Heart right ventricle (tissue), 16 donors: ENCODE measurements at places on chromosomes 3 and 15. TPM values are rescaled to one million over a fixed set of nuclear protein-coding genes. Genes with fewer than 3 reads are reported as not detected.

GRM7 gene
- total RNA-seq, result not detected

- DNase-seq, result no peak
Measured at GRCh38 chr3:37861620-37862041, at the start of gene CTDSPL. Gene CTDSPL (plus strand): TSS chr3:37861880. CDS start chr3:37862200, 320 bp downstream.

GRCh38 chr15:28899061-28899738, 13.4 kb downstream of the APBA2 start:
- no peak for DNase-seq

- DNase-seq, result no peak
Measured at GRCh38 chr15:92365084-92365483, 28.6 kb upstream of the ST8SIA2 start.

DUOXA2 gene
- not detected for total RNA-seq

GRCh38 chr3:40847551-40847992, 322.8 kb downstream of the ZNF621 start:
- no peak for DNase-seq

GRCh38 chr15:37921527-37922385, 12.7 kb upstream of the TMCO5A start:
- no peak for DNase-seq

DNA sequence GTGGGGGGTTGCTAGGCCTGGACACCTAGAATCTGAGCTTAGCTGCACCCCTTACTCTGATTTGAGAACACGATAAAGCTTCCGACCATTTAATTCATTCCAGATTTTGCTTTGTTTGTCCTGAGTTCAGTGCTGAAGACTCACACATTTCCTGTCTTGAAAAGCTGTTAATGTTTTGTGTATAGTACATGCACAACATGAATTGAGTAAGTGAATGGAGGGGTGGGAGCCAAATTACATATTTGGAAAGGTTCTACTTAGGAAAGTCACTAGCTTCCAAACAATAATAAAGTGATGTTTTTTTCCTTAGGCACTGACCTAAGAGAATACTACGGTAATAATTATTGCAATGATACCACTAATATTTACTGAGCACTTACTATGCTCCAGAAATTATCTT, 955.2 kb upstream of the NR2F2 start:
- DNase-seq, result no peak

DNA sequence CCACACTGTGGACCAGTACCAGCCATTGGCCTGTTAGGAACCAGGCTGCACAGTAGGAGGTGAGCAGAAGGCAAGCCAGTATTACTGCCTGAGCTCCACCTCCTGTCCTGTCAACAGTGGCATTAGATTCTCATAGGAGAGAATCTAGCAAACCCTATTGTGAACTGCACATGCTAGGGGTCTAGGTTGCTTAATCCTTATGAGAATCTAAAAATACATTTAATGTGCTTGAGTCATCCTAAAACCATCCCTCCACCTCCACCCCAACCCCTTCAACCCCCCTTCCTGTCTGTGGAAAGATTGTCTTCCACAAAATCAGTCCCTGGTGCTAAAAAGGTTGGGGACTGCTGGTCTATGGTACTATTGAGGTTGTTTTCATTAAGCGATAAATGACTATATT, 49.3 kb upstream of the KCNAB1 start:
- no peak for DNase-seq

DNA sequence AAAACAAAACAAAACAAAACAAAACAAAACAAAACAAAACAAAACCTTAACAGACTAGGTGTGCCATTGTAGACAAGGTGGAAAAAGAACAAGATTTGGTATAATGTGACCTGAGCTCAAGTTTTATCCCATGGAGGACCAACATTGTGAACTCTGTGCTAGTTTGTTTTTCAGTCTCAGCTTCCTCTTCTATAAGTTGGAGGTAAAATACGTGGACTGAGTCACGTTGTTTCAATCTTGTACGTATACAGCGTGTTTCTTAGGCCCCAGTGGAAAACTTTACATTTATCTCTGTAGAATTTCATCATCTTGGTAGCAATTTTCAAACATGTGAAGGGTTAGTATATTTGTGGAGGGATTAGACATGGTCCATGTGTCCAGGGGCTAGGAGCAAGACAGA, 261.6 kb downstream of the CD47 start:
- no peak for DNase-seq

DCLK3 gene
- total RNA-seq, result 0.15 TPM

POMGNT2 gene
- total RNA-seq, result 16.5 TPM

DNA sequence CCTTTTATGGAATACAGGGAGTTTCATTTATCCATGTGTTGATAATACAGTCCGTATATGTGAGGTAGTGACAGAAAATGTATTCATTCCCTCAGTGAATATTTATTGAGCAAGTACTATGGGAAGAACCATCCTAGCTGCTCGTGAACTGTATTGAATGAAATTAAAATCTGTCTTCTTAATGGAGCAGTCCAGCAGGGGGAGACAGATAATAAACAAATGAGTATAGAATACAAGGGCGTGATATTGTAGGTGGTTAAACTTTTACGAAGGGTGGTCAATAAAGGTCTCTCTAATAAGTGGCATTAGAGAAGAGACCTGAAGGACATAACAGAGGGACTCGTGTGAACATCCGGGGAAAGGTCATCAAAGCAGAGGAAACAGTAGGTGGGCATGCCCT, 62.7 kb upstream of the OSTN start:
- DNase-seq, result no peak

NR1D2 gene
- 37.4 TPM for total RNA-seq

DNA sequence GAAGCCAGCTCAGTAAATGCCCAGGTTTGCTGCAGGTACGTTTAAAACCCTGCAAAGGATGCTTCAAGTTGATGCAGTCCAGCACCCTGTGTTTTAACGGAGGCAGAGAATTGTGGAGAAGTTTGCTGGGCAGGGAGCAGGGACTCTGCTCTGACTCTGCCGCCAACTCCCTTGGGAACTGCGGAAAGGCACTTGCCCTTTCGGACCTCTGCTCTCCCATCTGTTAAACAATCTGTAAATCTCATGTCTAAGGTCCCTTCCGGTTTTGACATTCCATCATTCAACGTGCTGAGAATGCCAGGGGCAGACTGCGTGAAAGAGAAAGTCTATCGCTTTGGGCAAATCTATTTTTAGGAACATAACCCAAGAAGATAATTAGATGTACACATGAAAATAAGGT, 184.5 kb downstream of the OPA1 start:
- no peak for DNase-seq

GRCh38 chr3:140896997-140897396, 44.6 kb upstream of the SLC25A36 start:
- DNase-seq, result no peak

PRKCD gene
- total RNA-seq, result 6.6 TPM

DNA sequence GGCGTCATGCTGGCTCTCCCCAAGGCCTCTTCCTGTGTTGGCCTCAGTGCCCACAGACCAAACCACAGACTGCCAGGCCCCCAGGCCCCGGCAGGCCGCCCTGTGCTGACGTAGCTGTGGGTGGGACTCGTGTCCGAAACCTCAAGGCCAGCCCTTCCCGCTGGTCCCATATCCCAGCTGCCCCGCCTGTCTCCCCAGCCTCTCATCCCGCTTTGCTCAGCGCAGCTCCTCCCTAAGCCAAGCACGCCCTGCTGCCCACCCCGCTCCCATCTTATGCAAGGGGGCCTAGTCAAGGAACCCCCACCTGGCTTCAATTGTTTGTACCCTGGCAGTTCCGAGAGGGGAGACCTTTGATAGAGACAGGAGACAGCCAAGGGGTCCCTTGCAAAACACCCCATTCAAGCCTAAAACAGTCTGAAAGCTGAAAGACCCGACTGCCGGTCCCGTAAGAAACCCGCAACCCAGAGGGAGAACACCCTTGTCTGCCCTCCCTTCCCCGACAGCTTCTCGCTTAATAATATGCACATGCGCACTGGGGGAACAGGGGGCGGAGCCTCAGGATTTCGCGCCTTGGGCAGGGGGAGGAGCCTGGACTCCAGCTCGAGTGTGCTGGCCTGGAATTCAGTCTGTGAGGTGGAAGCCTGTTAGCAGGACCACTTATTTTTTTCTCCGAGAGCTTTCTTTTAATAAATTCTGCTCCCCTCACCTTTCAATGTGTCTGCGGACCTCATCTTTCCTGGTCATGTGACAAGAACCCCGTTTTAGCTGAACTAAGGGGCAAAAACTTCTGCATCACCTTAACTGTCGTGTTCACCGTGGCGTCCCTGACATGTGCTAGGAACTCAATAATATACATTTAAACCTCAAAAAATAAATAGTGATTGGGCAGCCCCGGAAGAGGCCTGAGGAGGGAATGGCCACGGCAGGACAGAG, 17.2 kb downstream of the TNFAIP8L3 start:
- peak; percentile 71 for DNase-seq

DNA sequence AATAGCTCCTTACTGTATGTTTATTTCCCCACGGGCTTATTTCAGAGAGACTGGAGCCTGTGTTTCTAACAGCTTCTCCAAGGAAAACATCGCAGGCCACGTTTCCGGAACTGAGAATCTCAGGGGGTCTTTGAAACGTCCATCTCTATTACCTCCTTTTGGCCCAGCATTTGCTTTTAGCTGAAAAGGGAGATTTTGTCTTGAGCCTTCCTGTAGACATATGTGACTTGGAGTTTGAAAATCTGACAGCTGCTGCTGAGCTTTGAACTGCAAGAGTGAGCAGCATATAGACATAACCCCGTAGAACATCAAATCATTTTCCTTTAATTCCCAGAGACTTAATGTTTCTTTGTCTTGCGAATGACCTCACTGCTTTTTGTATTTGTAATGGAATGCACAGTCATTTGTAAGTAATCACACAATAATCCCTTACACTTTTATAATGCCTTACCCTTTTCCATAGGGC, 54.6 kb downstream of the LPP start:
- no peak for DNase-seq

GRCh38 chr15:91952216-91952615, 98.7 kb downstream of the SLCO3A1 start:
- no peak for DNase-seq

BSN gene
- total RNA-seq, result 0.51 TPM

DNA sequence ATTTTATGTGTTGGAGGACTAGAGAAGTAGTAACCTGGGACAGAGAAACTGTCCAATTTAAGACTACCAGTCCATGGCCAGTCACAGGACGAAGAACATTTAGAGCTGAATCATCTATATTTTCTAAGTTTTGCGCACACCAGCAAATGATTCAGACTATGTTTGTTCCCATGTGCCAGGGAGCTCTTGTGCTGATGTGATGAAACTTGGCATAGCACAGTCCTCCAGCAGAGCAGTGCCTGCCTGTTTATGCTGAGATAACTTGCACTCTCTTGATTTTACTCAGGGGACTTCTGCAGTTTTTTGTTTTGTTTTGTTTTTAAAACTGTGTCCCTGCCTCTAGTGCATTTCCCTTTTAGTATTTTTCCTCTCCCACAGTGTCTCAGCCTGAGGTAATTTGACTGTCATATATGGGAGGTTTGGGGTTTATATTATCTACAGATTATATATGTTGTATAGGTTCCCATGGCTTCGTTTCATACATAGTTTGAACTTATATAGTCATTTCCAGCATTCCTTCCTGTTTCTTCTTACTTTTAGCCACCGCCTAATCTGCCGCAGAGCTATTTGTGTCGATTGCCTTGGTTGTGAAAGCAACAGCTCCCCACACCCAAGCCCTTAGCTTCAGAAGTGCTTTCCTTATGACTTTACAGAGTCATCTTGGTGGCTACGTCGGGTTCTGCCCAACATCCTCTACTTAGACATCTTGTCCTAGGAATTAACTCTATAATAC, 45.5 kb downstream of the PPM1L start:
- peak; percentile 7 for DNase-seq

- no peak for DNase-seq
Measured at GRCh38 chr3:35639254-35640186, at the start of gene ARPP21. Gene ARPP21 (plus strand): TSS chr3:35639525. CDS start chr3:35681752, 42,227 bp downstream.

DNA sequence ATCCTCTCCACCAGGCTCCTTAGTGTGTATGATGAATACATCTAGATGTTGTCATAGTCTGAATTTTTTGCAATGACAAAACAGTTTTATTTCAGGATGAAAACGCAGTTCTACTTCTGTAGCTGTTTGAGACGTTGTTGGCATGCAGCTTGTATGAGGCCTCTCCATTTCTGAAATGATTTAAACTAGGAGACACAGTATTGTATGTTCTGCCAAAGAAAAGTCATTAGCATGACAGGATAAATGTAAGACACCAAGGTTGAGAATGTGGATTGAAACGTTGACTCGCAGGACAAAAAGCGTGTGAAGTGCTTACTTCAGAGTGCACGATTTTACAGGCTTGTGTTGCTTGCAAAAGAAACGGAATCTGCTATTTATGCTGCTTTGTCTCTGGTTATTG, 35.3 kb downstream of the ABHD17C start:
- DNase-seq, result no peak

DNA sequence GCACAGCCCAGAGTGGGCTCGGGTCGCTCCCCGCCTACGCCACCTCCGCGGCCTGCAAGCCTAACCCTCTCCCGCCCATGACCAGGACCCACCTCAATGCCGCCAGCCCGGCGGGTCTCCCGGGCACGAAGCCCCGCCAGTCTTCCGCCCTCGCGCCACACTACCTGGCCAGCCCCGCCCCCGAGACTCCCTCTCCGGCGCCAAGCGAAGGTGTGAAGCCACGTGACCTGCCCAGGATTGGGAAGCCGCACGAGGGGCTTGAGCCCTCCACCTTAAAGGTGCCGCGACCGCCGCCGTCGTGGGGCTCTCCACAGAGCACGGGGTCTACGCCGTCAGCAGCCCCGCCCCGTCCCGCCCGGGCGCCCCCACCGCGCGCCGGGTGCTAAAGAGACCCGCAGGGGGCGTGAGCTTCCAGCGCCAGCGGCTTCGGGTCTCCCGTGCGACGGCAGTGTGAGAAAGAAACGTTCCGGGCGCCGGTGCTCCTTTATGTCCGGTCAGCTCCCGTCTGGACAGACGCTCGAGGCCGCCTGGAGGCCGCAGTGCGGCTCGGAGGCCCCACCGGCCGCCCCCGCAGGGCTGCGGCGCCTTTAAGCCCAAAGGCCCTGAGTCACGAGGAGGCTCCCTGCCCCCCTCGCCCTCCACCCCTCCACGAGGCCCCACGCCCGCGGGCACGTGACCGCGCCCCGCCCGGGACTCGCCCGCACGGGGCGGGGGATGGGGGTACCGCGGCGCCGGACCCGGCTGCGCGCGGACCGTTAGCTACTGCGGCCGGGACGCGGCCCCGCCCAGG, at the start of gene CPEB1:
TSS of gene CPEB1 (minus strand) at position 319 of the 790 bp plus-strand sequence. CDS start 18,904 bp downstream, outside the sequence.
- DNase-seq, result peak; percentile 26

DNA sequence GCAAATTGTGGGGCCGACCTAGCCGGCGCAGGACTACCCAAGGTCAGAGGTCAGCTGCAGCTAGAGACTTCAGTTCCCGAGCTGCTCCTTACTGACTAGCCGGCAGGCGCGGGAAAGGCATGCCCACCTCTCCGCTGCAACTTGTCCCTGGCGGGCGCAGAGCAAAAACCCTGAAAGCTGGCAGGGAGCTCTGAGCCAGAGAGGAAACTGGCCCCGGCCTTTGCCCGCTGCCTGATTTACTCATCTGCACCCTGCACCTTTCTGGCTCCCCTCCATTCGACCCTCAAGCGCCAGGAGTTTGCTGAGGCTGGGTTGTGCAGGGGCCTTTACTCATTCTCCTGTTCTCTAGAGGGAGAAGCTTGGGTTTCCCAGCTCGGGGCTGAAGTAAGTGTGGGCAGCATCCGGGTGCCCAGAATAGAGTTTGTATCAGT, 1.5 kb downstream of the ZIC4 start:
- DNase-seq, result no peak

- no peak for DNase-seq
Measured at GRCh38 chr3:64884536-64884935, 196.7 kb upstream of the ADAMTS9 start.
